ENCODE measurements at places on chromosomes 6 and 20.

- DNase-seq: no peak
Measured at GRCh38 chr6:44407951-44408670, 20.6 kb downstream of the CDC5L start.

- DNase-seq: no peak
Measured at GRCh38 chr20:45918779-45919537, 7.0 kb upstream of the PLTP start.

DNA sequence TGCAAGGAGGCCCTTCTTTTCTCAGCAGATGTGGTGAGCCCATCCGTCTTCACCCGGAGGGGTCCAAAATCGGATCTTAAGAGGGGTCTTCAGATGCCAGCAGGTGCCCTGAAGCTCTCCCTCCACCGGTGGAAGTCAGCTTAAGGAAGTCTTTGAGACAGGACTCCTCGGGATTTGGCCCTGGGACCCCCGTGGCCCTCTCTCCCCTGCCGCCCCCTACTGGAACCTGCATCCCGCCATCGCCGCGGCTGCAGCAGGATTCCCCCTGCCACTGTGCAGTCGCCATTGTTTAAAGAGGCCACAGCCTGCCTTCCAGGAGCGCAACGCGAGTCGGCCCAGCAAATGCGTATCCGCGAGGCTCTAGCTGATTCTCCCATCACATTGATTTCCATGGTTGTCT is 292.5 kb upstream of the ZNF337 start:
- DNase-seq: no peak

- DNase-seq: no peak
Measured at GRCh38 chr6:11025921-11026635, 18.0 kb downstream of the ELOVL2 start.

DNA sequence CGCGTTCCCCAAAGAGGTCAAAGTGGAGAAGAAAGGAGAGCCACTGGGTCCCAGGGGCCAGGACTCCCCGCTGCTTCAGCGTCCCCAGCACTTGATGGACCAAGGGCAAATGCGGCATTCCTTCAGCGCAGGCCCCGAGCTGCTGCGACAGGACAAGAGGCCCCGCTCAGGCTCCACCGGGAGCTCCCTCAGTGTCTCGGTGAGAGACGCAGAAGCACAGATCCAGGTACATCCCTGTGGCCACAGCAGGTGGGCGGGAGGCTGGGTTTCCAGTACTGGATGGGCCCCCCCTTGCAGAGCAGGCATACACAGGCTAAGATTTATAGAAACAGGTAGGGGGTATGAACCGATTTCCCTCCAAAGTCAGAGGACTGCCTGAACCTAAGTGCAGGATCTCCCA is 42.7 kb upstream of the SMIM28 start:
- DNase-seq: no peak

All from AG04450 (cell line).